Omental fat pad (tissue), 4 donors: ENCODE measurements at places on chromosomes 16 and 17.

DNA sequence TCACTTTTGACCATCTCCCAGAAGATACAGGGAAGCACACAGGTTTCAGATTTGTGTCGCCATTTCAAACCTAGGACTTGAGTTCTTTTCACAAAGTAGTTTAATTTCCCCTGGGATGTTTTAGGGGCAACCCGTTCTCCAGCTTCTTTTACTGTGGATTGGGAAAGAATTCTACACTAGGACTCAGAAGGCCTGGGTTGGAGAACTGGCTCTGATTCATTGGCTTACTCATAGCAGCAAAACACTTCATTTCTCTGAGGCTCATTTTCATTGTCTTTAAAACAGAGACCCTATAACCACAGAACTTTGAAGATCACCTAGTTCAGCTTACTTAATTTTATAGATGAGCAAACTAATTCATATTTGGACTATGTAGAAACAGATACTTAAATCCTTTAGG is 175.9 kb upstream of the SALL1 start:
- DNase-seq, result no peak

DNA sequence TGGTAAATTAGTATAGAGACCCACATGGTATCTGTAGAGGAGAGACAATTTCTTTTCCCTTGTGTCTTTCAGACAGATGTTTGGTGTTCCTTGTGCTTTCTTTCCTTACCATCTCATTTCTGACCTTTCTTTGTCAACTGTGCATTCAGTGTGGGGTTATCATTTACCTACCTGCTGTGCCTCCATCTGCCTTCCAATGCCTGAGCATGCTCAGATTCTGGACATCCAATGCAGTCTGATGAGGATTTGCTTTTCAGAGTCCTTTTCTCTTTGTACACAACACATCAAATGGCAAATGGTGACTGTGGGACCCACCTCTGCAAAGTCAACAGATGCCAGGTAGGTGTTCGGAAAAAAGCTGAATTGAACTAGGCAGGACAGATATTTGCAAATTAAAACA is 364.8 kb downstream of the CA10 start:
- DNase-seq, result no peak

DNA sequence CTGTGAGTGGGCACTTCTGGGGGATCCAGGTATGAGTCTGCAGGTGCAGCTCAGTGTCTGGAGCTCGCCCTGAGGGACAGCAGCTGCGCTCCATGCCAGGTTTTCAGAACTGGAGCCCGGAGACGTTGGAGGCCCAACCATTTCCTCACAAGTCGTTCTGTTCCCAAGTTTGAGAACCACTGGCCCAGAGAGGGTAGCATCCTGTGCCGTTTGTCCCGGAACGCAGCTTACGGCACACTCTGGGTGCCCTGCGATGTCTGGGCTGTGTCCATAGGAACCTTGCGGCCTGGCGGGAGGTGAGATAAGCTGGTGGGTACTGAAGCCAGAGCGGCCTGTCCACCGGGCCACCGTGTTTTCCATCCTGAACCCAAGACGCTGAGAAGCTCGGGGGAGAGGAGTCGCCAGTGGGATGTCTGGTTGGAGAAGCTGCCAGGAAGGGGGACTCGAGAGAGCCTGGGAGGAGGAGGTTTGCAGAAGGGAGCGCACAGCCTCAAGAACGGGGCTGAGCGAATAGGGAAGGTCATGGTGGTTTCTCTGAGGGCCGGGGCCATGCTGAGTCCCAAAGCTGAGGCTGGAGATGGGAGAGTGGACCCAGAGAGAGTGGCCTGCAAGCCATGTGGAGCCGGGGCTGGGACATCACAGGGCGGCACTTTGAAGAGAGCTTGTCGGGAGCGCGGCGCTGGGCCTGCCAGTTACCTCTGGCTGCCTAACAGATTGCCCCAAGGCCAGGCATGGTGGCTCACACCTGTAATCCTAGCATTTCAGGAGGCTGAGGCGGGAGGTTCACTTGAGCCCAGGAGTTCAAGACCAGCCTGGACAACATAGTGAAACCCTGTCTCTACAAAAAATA is 211.0 kb upstream of the GSE1 start:
- DNase-seq, result no peak

GRCh38 chr17:56833057-56833808 is 487 bp downstream of the C17orf67 start:
- DNase-seq, result peak; percentile 39

DNA sequence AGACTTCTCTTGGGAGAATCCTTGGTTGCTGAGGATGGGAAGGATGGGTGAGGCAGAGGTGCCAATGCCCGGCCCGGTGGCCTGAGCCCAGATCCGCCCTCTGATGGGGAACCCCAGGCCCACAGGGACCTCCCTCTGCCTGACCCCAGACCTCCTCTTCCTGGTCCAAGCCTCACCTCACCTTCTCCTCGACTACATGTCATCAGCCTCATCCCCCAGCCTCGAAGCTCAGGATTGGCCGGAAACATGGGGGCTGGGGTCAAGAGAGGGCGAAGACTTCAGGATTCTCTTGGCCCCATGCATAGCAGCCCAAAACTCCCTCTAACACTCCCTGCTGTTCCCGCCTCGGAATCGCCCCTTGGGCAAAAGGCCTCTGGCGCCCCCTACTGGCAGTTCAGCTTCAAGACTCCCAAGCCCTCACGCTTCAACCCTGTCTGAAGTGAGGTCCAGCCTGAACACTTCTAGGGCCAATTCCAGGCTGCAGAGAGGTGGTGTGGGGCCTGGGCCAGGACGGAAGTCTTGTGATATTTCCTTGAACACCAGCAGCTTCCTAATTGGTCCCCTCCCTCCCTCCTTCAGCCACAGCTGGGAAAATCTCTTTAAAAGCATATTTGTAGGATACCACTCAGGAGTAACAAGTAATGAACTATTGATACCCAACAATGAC is 47.2 kb downstream of the ARHGAP27 start:
- DNase-seq, result peak; percentile 76

DNA sequence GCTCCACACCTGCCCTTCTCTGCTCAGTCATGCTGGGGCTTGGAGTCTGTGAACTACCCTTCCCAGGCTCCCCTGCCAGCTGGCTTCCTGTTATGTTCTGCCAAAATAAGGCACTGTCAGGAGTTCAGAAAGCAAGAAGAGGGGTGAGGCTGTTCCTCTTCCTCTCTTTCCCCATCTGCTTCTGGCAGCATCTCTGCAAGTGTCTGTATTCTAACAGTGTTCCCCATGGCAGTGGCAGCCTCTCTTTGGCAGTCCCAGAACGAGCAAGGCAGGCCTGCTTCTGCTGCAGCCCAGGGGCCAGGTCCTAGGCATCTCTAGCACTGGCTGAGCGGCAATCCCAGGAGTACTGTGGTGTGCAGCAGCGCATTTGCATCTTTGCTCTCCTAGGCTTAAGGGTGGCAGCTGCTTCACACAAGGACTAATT is 219.1 kb downstream of the STX8 start:
- DNase-seq, result no peak

GRCh38 chr17:34163646-34164045 is 91.4 kb upstream of the CCL2 start:
- DNase-seq, result no peak

GRCh38 chr17:236641-237405 is 55.4 kb upstream of the DOC2B start:
- no peak for DNase-seq

GRCh38 chr16:27826081-27826892 is 237.2 kb downstream of the GSG1L start:
- DNase-seq, result no peak

DNA sequence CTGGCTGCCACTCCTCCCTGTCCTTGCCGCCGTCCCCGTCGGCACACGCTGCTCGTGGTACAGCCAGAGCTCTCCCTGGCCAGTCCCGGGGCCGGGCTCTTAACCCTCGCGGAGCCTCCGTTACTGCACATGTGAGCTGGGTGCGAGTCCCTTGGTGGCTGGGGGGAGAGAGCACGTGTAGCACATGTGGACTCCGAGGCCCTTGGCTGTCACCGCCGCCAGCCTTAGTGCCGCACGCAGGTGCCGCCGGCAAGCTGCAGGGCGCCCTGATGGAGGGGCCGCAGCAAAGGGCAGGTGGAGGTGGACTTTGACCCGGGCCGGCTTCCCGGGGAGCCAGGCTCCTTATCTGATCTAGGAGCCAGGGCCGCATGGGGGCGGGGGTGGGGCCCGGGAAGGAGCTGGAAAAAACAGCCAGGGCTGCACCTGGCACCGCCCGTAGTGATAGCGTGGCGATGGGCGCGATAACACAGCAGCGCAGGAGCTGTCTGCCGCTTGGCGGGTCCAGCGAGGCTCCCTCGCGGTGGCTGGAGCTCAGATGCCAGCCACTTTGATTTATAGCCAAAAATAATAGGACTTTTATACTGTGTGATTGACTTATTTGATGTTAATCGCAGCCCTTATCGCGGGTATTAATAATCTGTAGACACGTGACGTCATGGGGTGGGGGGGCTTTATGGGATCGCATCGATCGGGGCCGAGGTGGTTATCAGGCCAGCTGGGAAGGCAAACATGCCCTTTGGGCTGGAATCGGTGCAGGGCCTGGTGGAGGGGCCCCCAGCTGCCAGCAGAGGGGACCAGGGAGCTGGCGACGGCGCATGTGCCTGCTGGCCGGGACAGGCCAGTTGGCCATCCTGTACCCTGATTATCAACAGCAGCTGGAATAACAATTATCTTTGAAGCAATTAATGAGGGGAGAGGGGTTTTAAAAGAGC is 35.1 kb downstream of the ZFPM1 start:
- no peak for DNase-seq

DNA sequence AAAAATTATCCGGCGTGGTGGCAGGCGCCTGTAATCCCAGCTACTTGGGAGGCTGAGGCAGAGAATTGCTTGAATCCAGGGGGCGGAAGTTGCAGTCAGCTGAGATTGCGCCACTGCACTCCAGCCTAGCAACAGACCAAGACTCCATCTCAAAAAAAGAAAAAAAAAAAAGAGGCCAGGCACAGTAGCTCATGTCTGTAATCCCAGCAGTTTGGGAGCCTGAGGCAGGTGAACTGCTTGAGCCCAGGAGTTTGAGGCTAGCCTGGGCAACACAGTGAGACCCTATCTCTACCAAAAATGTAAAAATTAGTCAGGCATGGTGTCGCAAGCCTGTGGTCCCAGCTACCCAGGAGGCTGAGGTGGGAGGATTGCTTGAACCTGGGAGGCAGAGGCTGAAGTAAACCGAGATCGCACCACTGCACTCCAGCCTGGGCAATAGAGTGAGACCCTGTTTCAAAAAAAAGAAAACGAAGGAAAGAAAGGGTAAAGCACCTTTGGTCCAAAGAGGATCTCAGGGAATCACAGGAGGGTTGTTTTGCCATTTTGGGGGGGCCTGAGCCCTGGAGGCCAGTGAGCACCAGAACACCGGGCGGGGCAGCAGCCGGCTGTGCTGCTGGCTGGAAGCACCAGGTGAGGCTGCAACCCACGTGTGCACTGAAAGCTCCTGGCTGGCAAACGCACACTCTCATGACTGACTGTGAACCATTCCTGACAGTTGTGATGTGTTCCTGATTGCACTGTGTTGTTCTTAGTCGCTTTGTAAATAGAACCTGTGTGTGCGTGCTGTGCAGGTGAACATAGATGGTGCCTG is 18.4 kb downstream of the HS3ST6 start:
- no peak for DNase-seq

DNA sequence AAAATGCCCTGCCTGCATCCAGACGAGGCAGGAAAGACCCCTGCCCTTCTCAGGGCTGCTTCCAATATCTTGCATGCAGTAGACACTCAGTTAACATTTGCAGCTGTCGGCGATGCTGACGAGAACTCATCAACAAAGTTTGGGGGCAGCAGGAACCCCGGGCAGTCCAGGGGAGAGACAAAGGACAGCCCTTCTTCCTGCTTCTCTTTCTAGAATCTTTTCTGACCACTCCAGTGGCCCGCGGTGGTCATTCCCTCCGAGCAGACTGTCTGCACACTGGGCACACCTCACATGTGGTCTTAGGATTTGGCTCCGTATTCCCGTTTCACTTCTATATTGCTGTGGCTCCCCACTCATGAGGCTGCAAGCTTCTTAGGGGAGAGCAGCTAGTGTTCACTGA is 31.0 kb upstream of the MFSD6L start:
- DNase-seq, result no peak

DNA sequence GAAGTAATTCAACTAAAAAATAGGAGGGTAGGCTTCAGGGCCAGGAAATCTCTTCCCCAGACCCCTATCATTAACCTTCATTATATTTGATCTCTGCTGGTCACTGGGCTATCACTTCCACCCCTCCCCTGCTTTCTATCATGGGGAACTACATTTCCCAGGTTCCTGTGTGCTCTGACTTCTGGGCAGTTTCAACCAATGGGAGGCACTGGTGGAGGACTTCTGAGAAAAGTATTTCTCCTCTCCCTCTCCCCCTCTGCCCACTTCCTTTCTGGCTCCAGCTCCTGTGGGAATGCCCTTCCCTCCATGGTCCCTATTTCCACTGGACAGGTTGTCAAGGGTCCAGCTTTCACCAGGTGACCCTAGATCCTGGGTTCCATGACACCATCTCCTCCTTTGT is 364.4 kb downstream of the C16orf95 start:
- DNase-seq, result no peak

DNA sequence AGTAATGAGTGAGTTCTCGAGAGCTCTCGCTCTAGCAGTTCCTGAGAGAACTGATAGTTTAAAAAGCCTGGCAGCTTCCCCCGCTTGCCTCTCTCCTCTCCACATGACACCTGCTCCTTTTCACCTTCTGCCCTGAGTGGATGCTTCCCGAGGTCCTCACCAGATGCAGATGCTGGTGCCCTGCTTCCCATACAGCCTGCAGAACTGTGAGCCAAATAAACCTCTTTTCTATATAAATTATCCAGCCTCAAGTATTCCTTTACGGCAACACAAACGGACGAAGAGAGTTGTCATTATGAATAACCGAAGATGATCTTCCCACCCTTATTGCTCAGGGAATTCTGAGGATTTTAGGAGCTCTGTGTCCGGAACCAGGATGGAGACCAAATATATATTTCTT is 41.9 kb upstream of the ZCCHC14 start:
- DNase-seq, result no peak

DNA sequence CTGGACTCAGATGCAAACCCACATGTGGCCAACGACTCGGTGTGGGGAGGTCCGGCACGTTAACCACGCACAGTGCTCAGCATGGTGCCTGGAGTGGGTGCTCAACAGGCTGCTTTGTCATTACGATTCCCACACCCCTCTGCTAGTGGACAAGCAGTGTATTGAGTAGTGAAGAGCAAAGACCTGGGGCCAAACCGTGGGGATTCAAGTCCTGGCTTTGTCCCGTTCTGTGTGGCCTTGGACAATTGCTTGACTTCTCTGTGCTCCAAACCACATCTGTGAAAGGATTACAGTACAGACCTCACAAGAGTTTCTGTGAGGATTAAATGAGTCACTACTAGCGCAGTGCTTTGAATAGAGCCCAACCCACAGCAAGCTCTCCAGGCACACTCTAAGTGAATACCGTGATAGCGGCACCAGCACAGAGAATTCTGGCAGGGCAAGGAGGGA is 33.8 kb downstream of the TRPV2 start:
- DNase-seq, result no peak
